ENCODE measurements at places on chromosomes 4 and X. TPM values are rescaled to one million over a fixed set of nuclear protein-coding genes. Genes with fewer than 3 reads are reported as not detected.

- DNase-seq: no peak
These were observed 78.3 kb downstream of the GASK1B start for GRCh38 chr4:158094413-158095134.

DNA sequence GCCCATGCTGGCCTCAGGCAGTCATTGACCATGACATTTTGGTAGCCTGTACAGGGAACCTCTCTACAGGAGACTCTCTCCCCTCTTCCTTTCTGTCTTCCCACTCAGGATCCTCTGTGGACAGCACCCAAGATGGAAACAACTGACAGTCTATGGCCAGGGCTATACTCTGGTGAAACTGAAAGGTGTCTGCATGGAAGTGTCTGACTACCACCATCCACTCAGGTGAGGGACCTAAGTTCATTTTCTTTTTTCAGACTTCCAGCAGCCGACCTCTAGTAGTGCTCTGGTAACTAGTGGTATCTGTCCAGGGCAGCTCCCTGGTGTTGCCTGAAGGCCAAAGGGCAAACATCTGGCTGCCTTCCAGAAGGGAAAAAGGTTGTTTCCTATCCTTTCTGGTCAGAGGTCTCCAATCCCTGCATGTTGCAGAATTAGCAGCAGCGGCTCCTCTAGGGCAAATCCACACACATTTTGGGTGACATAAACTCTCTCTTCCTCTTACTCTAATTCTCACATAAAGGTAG is 804.5 kb downstream of the C4orf33 start:
- no peak for DNase-seq

The ANOS1 gene
- total RNA-seq: not detected

DNA sequence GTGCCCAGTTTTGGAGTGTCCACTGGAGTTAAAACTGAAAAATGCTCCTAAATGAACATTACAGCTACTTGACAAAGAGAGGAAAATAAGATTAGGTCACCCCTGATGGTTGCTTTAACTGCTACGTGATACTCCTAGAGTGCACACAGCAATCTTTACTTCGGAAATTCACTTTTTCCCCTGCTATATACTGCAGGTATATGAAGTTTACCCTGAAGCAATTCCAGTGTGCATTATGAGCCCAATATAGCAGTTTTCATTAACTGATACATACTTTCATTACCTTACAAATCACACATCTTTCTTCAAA is 773 bp upstream of the ZNF827 start:
- no peak for DNase-seq

GRCh38 chr4:7214359-7214758 is 22.0 kb downstream of the SORCS2 start:
- DNase-seq: no peak

DNA sequence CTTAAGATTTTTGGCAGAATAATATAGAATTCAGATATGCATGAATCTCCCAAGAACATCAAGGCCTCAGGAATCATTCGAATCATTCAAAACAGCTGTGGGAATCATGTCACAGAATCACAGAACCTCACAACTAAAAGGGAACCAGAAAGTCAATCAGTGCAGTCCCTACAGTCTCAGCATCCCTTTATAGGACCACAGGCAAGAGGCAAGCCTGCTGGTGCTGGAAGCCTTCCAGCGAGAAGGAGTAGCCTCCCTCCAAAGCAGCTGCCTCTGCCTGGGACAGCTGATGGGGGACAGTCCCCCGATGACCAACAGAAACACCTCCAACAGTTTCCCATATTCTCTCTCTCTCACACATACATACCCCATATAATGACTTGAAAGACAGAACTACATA is 20.7 kb downstream of the QDPR start:
- DNase-seq: no peak
